Right ventricle myocardium superior (tissue), 1 donor: ENCODE measurements at places on chromosomes 2 and 18. TPM values are rescaled to one million over a fixed set of nuclear protein-coding genes. Genes with fewer than 3 reads are reported as not detected.

The LRRC30 gene
- not detected for total RNA-seq

The KIF1A gene
- 0.65 TPM for total RNA-seq

The CD28 gene
- 0.75 TPM for total RNA-seq

The DOK6 gene
- total RNA-seq, result 5.2 TPM

The RGPD3 gene
- 0.08 TPM for total RNA-seq

The PRKAG3 gene
- total RNA-seq, result not detected

The ACTR1B gene
- 54.5 TPM for total RNA-seq

The MRO gene
- 5.3 TPM for total RNA-seq
